Forelimb muscle (tissue), 1 donor: ENCODE measurements at places on chromosomes 1 and 21. TPM values are rescaled to one million over a fixed set of nuclear protein-coding genes. Genes with fewer than 3 reads are reported as not detected.
A peak's percentile ranks its signal among the peaks of the same experiment; 100 is the strongest.

ADORA3 gene
- polyA plus RNA-seq, result 0.40 TPM

GRCh38 chr1:91609551-91609950 is 108.9 kb downstream of the CDC7 start:
- no peak for DNase-seq

IGSF9 gene
- polyA plus RNA-seq, result 0.28 TPM

DNA sequence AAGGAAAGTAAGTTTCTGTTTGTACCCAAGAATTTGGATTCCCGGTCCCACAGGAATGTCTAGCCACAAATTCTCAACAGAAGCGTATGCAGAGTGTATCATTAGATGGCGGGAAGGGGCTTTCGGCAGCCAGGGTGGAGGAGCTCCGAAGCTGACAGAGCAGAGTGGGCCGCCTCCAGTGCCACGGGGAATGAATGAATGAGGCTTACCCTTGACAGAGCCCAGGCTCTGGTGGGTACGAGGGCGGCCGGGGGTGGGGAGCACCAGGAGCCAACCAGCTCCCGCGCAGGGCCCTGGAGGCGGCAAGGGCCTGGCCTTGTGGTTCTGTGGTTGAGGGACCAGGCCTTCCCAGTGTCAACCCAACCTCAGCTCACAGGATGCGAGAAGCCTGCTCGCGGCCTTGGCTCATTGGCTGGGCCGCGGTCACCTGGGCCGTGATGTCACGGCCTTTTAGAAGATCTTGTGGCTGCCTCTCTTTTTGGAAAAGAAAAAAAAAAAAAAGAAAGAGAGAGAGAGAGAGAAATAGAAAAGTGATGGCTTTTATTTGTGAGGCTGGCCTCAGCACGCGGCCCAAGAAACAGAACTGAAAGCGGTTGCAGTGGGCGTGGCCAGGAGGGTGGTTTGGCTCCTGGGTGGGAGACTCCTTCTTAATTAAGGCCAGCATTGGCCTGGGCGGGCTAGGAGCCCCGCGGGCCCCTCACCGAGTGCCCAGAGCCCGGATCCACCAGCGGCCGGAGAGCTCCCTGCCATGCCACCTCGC is 34.9 kb upstream of the RUNX3 start:
- DNase-seq, result no peak

DNA sequence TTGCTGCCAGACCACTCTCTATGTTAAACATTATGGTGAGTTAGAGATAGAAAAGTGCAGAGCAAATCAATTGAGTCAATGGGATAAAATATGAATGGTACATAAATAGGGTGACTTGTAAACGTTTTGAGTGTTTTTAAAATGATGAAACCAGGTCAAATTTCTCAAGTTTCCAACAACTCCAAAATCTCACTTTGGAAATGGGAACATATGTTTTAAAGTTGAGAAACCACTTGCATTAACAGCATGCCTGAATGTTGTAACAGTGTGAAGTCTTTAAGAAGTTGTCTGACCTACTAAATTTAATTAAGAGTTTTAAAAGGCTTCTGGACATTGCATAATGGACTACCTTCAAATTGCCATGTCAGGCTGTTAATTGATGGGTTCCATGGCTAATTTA is 33.6 kb upstream of the RAVER2 start:
- no peak for DNase-seq

DNA sequence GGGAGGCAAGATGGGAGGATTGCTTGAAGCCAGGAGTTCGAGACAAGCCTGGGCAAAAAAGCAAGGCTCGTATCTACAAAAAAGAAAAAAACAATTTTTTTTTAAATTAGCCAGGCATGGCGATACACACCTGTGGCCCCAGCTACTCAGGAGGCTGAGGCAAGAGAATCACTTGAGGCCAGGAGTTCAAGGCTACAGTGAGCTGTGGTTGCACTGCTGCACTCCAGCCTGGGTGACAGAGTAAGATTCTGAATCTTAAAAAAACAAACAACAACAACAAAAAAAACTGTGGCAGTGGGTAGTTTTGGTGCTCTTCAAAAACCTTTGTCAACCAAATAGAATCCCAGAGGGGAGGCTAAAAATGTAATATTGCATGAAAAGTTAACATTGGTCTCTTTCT is 734 bp downstream of the PTPN22 start:
- no peak for DNase-seq

DTL gene
- 7.6 TPM for polyA plus RNA-seq

DNA sequence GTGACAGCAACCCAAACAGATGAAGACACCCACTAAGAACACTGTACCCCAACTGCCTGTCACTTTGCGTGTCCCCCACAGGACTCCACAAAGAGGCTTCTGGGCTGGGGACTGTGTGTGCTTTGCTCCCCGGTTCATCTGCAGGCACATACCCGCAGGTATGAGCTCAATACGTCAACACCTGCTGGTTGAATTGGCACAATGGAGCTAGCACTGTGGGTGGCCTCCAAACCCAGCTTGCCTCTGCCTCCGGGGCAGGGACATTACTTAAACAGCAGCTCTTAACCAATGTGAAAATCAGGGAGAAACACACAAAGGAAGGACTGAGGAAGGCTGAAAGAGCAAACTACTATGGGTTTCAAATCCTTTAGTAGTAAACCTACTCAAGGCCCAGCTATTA is 140.2 kb upstream of the TIAM1 start:
- no peak for DNase-seq

KCNN3 gene
- polyA plus RNA-seq, result 10.1 TPM

DNA sequence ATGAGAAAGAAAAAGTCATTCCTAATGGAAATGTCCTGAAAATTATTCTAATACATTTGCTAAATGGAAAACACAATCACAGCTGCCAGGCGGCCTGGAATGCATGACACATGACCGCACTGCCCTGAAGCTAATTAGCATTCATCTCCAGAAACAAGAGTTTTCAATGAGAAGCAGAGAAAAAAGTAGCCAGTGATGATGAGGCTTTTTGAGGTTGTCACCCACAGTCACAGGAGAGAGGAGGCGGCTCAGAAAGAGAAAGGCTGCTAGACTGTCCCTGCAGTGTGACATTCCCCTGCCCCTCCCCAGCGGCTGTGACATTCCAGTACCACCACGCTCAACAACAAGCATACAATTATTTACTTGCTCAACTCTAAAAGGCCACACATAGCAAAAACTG is 122.9 kb upstream of the KRTAP19-8 start:
- DNase-seq, result no peak

RSPH1 gene
- 0.20 TPM for polyA plus RNA-seq

- no peak for DNase-seq
Observed at GRCh38 chr1:192732787-192733186, 76.1 kb upstream of the RGS2 start.

FAM177B gene
- polyA plus RNA-seq, result 0.25 TPM

GRCh38 chr1:230199034-230199433 is 132.0 kb downstream of the GALNT2 start:
- no peak for DNase-seq

GRCh38 chr21:46498335-46499050 is 39.8 kb downstream of the DIP2A start:
- no peak for DNase-seq

GRCh38 chr1:199223936-199224335 is 585.1 kb downstream of the PTPRC start:
- no peak for DNase-seq

DNA sequence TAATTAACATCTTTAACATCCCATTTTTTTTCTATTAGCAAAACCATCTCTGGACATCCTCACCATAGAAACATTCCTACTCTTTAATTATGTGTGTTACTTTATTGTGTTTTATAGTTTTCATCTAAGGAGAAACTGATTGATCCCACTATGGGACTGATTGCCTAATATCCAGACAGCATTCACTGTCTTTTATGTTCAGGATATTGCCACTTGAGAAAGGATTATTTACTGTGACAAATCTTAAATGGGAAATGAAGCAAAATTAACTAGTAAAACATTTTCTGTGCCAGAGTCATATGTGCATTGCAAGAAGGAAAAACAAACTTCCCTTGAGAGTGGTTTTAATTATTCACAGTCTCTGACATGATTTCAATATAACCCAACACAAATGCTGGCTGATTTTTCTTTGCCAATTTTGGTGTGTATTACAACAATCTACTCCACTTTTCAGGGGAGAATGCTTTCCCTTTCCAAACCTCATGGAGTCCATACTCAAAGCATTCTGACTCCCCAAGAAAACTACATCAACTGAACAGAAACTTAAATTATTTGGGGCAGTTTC is 15.8 kb upstream of the RGS13 start:
- no peak for DNase-seq

DNA sequence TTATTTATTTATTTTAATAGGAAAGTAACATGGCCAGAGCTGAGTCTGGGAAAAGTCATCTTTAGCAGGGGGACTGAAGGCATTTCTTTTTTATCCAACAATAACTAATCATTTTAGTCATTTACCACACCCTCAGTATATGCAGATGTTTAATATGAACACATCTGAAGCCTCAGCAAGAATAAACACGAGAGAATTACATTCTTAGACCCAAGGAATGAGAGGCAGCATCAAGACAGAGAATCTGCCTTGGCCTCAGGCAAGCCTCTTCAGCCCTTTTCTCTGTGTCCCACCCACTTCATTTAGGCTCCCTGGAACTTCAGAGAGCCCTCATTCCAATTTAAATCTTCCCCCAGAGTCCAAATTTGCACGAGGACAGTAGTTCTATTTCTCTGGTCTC is 17.0 kb upstream of the IGSF3 start:
- no peak for DNase-seq

GRCh38 chr1:169729991-169730390 is 3.9 kb downstream of the SELE start:
- no peak for DNase-seq

- no peak for DNase-seq
Observed at GRCh38 chr1:117817629-117818028, 111.8 kb downstream of the GDAP2 start.

GRCh38 chr1:210814382-210815123 is 319.4 kb downstream of the KCNH1 start:
- DNase-seq, result no peak

- DNase-seq, result no peak
Observed at GRCh38 chr1:224170748-224171478, 12.1 kb upstream of the DEGS1 start.

SNX7 gene
- 23.6 TPM for polyA plus RNA-seq

- no peak for DNase-seq
Observed at GRCh38 chr1:63902844-63903589, 129.2 kb downstream of the ROR1 start.

- no peak for DNase-seq
Observed at GRCh38 chr1:67942274-67942673, 108.2 kb downstream of the DIRAS3 start.

SHISAL2A gene
- 3.9 TPM for polyA plus RNA-seq

- DNase-seq, result no peak
Observed at GRCh38 chr21:34593423-34593822, 21.5 kb downstream of the RCAN1 start.

- DNase-seq, result no peak
Observed at GRCh38 chr1:203268901-203269653, 36.2 kb upstream of the BTG2 start.

- no peak for DNase-seq
Observed at GRCh38 chr1:184392779-184393522, 6.1 kb downstream of the C1orf21 start.

GRCh38 chr1:173554089-173554488 is 48.8 kb downstream of the SLC9C2 start:
- DNase-seq, result no peak

DNA sequence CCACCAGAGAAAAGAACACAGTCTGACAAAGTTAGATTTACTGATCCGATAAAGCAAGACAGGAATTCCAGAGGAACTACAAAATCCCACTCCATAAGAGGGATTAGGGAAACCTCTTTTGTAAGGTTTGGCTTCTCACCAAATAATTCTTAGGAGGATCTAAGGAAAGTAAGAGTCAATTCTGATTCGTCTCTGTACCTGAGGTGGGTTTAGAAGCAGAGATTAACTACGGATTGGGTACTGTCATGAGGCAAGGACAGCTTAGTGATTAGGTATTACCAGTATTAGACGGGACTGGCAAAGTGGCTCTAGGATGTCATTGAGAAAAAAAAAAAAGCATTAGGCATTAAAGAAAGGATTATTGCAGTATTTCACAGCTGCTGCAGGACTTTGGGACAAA is 371.7 kb upstream of the BRINP3 start:
- no peak for DNase-seq

RGS13 gene
- 0.71 TPM for polyA plus RNA-seq

GBP6 gene
- polyA plus RNA-seq, result not detected

ADCY10 gene
- 0.18 TPM for polyA plus RNA-seq

DNA sequence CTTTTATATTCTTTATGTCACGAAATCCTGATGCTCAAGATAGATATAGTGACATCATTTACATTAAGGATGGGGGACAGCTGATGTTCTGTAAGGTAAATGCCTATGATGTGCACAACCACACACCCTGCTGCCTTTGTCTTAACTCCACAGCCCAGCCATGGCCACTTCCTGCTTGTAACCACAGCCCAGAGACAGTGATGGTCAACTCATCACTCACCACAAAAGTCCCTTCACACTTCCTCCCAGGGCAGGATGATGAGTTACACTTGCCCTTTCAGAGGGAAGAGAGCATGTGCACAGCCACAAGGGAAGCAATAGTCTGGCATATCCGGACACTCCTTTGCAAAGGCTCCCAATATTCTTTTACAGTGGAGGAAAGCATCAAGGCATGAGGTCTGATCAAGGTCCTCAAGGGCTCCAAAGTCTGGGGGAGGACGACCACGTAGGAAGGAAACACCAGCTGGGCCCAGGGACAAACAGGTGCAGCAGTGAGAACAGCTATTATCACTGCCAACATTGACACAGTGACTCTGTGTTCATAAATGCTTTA is 53.8 kb downstream of the PLPP3 start:
- DNase-seq, result no peak

GRCh38 chr1:109361649-109362048 is 36.1 kb downstream of the SORT1 start:
- DNase-seq, result no peak

DNA sequence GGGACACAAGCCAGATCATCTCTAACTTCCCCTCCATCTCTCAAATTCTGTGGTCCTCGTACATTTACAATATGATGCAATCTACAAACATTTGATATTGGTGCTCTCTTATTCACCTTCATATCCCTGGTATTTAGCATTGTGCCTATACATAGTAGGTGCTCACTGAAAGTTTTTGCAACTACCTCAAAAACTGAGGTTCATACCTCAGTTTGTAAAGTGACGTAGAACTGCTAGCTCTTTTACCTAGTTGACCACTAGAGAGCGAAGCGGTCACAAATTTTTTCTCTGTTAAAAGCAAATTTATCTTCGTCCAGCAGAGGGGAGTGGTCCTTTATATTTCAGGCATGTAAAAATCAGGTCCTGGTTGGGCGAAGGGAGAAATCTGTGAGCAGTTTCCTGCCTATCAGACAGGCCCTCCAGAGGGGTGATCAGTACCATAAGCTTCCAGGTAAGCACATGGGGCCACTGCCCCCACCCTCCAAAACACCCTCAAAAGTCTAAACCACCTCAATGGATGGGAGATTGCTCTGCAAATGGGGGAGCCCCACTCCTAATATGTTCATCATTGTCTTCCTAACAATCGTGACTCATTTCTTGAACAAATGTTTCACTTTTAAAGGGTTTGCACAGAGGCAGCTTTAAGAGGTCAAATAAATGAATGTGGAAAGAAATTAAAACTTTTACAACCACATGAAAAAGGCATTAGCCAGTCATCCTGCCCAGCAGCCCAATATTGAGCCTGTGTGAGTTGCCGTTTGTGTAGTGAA is 10.6 kb upstream of the HLCS start:
- peak; percentile 62 for DNase-seq

- DNase-seq, result no peak
Observed at GRCh38 chr1:119954476-119955422, 58.4 kb upstream of the ADAM30 start.
